ENCODE measurements at places on chromosomes 5 and 9.
A peak's percentile ranks its signal among the peaks of the same experiment; 100 is the strongest.

- peak; percentile 56 for DNase-seq
These were observed 4.5 kb downstream of the EGR1 start for GRCh38 chr5:138469540-138470321.

- DNase-seq = no peak
These were observed 6.6 kb downstream of the PCDH12 start for GRCh38 chr5:141951332-141951781.

DNA sequence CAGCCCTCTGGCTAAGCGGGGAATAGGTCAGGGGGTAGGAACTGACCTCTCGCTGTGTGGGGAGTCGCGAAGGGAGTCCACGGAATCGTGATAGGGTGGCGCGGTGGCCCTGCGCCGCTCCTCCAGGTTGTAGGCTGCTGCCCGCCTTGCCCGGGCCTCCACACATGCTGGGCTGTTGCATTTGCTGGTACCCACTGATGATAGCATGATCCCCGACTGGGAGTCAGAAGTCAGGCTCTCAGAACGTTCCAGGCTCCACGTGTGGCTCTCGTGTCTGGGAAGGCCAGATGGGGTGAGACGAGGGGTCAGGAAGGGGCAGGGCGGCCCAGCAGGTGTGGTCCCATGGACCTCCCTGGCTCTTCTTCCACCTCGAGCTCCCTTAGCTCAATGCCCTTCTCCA, 56.0 kb downstream of the PSD2 start:
- DNase-seq = no peak

DNA sequence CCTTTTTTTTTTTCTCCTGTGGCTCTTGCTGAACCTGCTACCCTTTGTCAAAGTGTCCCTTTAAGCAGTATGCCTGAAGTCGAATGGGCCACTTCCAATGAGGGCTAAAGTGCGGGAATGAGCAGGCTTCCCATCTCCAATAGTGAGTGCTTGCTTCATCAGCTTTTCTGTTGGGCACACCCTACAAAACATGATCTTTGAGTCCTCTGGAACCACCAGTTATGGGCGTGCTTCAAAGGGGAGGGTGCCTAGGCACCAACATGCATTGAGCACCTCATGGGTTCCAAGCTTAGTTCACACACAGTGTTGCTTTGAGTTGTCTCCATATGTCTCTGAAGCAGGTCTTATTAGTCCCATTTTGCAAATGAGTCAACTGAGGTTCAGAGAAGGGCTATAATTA, 132.8 kb upstream of the CPEB4 start:
- DNase-seq = no peak

DNA sequence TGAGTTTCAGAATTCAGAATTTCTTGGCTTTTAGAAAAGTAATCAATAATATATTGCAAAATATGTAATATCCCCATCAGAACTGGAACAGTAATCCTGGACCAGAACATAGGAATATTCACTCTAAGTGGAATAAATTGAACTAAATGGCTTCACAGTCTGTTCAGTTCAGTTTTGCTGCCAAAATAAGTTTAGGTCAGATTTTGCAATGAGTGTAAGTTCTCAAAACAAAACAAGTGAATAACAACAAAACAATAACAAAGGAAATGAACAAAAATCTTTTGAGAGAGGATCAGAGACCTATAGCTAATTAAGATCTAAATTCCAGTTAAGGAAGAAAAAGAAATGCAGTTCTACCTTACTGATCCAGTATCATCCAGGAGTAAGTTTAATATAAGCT, 9.3 kb downstream of the PTGER4 start:
- DNase-seq = no peak

GRCh38 chr5:32677023-32677422, 34.1 kb upstream of the NPR3 start:
- no peak for DNase-seq

DNA sequence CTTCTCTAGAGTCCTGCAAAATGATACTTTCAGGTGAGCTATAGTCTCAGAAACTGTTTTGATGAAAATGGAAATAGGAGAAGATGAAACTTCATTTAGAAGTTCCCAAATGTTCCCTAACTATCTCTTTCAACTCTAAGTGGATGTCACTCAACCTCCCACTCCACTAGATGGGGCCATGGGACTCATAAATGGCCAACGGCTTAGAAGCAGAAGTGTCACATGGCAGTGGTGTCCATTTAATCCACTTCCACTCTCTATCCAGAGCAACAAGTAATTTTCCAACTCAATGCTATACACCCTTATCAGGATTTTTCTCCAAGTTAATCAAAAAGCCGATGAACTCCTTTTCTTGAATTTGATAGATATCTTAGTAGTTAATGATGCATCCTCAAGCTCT, 295.7 kb downstream of the EDIL3 start:
- DNase-seq = peak; percentile 16

GRCh38 chr5:170426149-170426767, 37.1 kb upstream of the KCNMB1 start:
- no peak for DNase-seq

DNA sequence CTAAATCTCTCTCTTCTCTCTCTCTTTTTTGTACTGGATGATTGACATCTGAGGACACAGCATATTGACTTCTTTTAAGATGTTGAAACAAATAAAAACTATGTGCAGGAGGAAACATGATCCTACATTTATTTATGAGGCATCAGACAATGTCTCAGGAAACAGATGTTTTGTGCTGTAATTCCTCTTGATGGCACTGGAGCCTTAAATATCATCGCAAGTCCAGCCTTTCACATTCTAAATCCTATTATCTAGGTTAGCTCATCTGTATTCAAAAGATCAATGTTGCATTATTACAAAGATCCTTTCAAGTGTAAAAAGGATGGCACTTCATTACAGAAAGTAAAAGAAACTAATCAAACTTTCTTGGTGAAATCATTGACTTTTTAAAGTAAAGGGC, 63.9 kb downstream of the MAT2B start:
- no peak for DNase-seq

- no peak for DNase-seq
These were observed 33.2 kb upstream of the RXRA start for GRCh38 chr9:134293031-134293521.

DNA sequence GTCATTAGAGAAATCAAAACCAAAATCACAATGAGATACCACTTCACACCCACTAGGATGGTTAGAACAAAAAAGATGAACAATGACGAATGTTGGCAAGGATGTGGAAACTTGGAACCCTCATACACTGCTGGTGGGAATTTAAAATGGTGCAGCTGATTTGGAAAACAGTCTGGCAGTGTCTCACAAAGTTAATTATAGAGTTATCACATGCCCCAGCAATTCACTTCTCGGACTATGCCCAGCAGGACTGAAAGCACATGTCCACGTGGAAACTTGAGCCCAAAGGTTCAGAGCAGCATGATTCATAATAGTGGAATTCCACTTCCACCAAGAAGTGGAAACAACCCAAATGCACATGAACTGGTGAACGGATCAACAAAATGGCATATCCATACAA, 85.0 kb upstream of the HRH2 start:
- DNase-seq = no peak

- no peak for DNase-seq
These were observed 96.5 kb downstream of the GADD45G start for GRCh38 chr9:89701221-89701798.

GRCh38 chr5:7330256-7330655, 65.7 kb upstream of the ADCY2 start:
- no peak for DNase-seq

DNA sequence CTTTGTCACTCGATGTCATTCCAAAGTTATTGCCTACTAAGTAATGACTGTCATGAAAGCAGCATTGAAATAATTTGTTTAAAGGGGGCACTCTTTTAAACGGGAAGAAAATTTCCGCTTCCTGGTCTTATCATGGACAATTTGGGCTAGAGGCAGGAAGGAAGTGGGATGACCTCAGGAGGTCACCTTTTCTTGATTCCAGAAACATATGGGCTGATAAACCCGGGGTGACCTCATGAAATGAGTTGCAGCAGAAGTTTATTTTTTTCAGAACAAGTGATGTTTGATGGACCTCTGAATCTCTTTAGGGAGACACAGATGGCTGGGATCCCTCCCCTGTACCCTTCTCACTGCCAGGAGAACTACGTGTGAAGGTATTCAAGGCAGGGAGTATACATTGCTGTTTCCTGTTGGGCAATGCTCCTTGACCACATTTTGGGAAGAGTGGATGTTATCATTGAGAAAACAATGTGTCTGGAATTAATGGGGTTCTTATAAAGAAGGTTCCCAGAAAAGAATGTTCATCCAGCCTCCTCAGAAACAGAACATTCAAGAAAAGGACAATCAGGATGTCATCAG, 11.3 kb downstream of the TLR4 start:
- no peak for DNase-seq

DNA sequence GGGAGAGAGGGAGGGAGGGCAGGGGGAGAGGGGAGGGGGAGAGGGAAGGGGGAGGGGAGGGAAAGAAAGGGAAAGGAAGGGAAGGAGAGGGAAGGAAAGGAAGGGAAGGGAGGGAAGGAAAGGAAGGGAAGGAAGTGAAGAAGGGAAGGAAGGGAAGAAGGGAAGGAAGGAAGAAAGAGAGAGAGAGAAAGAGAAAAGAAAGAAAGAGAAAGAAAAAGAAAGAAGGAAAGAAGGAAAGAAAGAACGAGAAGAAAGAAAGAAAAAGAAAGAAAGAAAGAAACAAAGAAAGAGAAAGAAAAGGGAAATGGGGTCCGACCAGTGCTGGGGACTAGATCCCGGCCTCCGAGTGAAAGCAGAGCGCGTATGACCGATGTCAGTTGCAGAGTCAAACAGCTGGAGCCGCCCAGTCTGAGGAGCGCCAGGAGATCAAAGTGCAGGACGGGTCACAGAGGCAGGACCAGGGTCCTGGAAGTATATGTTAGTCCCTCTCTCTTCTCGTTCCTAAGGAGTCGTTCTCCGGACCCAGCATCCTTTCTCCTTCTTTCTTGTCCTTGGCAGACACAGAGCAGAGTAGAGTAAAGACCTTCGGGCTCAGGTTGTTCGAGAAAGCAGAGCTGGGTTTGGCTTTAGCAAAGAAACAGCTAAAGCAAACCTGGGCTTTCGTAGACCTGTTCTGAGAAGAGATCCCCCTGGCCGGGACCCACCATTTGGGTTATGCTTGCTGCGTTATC, 305.4 kb upstream of the MSX2 start:
- no peak for DNase-seq

DNA sequence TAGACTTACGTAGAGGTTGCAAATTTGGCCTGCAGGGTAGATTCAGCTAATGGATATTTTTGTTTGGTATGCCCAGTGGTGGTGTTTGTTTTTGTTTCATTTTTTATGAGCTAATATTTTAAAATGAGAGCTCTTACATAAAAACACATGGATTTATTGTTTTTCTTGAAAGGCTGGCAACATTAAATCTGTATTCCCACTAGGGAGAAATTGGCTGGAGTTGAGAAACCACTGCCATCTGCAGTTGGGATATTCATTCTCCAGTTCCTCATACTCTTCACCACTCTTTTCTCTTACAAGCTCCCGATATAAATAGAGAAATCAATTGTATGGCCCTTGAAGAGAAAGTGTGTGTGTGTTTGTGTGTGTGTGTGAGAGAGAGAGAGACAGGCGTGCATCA, 143.3 kb downstream of the ALDH1A1 start:
- DNase-seq = no peak

DNA sequence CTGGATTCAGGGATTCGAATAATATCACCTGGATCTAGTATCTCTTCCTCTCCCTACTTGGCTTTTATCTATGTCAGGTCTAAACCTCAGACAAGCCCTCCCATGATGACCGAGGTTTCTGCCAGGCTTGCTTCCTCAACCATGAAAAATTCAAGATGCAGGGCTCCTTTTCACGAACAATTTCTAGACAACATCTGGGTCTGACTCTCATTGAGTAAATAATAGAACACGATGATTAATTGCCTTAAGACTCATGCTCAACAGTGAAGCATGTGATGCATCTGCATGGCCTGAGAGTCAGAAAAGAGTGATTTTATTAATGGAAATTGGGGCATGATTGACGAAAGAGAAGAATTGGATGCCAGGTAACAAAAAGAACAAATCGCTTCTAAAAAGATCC, 277.2 kb upstream of the ZNF608 start:
- no peak for DNase-seq

GRCh38 chr5:93584596-93585040, 1.6 kb downstream of the NR2F1 start:
- no peak for DNase-seq

- no peak for DNase-seq
These were observed 455.7 kb upstream of the NUDT12 start for GRCh38 chr5:104018299-104018698.

GRCh38 chr9:126471084-126471624, 142.6 kb upstream of the LMX1B start:
- no peak for DNase-seq

DNA sequence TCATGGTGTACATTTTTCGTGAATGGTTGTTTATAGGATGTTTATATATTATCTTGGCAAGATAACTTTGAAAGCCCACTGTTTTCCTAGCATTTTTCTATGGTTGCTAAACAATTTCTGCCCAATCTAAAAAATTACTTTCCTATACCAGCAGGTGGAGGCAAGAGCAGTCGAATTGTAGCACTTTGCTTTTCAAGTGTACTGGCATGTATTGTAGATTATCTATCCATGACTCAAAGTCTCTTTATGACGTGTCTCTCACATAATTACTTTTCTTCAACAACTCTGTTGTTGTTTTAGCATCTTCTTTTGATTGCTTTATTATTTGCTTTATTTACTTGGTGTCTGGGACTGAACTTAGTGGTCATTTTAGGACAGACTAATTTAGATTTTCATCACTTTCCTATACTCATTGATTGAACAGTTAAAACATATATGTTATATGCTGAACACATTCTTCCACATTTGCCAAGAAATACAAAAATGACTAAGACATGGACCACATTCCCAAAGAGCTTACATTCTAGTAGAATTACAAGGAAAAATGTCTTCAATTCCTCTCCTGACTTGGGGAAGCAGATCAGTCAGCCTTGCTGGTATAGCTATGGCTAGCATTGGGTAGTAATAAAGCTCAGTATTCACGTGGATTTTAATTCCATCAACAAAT, 20.7 kb downstream of the NLN start:
- DNase-seq = peak; percentile 41

GRCh38 chr5:159199225-159199624, 10.1 kb downstream of the RNF145 start:
- DNase-seq = no peak

GRCh38 chr9:90872835-90873294, 71.2 kb downstream of the SYK start:
- DNase-seq = no peak

DNA sequence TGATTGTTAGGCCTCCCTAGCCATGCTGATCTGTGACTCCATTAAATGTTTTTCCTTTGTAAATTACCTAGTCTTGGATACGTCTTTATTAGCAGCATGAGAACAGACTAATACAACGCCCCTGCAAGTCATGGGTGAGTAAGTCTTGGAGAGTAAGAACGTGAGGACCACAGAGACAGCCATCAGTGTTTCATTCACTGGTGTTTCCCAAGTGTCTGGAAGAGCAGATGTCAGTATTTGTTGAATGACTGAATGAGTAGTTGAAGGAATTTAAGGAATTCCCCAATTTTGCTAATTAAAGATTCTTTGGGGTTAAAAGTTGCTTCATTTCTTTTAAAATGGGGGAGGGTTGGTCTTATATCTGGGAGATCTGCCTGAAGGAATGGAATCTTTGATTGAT, 178.8 kb downstream of the TRIO start:
- DNase-seq = no peak

All from cerebellar cortex (tissue), 1 donor.